ENCODE measurements at places on chromosomes 2 and 18. TPM values are rescaled to one million over a fixed set of nuclear protein-coding genes. Genes with fewer than 3 reads are reported as not detected.

REL gene
- polyA plus RNA-seq, result 0.74 TPM

SPHKAP gene
- polyA plus RNA-seq, result not detected

PDE1A gene
- 34.1 TPM for polyA plus RNA-seq

NYAP2 gene
- polyA plus RNA-seq, result 0.15 TPM

ADAM23 gene
- polyA plus RNA-seq, result 1.0 TPM
